Kidney epithelial cell (primary cell): ENCODE measurements at places on chromosomes 6 and 20.

DNA sequence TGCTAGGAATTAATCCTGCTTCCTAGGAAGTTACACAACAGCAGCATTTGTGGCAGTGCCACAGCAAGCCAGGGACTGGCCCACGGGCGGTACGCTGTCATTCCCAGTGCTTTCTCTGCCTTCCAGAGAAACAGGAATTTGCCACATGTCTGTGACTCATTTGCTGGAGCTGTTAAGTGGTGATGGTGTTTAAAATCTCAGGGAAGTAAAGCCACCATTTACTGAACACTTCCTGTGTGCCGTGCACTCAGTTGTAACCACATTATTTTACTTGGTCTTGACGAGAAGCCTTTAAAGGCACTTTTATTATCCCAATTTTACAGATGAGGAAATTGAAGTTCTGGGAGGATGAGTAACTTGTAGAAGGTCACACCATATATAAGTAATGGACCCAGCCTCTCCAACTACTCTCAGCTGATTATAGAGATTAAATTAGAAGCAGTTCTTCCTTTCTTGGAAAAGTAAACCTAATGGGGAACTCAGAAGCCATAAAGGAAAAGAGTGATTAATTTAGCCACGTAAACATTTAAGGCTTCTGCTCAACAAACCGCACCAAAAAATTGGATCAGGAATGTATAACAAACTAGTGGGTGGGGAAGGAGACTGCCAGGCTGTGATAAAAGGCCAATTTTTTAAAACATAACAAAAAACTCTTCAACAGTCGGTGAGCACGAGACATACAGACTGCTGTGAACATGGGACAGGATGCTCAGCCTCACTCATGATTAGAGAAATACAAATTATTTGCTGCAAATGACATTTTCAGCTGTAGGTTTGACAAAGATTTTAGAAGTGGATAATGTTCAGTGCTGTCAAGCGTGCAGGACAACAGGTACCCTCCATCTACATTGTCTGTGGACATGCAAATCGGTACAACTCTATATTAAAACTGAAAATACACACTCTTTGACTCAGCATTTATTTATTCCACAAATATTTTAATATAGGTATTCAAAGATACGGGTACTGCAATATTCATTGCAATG, 311.2 kb downstream of the NRN1 start:
- peak; percentile 84 for DNase-seq

DNA sequence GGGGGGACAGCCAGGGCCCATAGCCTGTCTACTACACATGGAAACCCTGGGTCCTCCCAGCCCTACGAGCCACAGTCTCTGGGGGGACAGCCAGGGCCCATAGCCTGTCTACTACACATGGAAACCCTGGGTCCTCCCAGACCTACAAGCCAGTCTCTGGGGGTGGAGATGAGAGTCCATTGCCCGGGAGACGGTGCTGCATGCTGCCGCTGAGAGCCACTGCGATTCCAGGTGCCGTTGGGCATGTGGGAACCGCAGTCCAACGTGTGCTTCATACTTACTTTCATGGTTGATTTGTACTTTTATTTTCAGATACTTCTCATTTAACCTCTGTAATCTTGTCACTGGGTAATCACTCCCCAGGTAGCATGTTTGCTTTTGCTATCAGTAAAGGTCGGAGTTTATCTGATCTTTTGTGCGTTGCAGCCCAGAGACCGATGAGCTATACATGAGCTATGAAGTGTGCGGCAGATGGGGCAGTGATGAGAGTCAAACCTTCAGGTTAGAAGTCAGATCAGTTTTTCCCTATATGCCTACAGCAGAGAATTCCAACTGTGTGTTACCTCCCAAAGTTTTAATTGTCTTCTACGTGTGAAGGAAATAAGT, 58.2 kb downstream of the SMOC2 start:
- DNase-seq: no peak

DNA sequence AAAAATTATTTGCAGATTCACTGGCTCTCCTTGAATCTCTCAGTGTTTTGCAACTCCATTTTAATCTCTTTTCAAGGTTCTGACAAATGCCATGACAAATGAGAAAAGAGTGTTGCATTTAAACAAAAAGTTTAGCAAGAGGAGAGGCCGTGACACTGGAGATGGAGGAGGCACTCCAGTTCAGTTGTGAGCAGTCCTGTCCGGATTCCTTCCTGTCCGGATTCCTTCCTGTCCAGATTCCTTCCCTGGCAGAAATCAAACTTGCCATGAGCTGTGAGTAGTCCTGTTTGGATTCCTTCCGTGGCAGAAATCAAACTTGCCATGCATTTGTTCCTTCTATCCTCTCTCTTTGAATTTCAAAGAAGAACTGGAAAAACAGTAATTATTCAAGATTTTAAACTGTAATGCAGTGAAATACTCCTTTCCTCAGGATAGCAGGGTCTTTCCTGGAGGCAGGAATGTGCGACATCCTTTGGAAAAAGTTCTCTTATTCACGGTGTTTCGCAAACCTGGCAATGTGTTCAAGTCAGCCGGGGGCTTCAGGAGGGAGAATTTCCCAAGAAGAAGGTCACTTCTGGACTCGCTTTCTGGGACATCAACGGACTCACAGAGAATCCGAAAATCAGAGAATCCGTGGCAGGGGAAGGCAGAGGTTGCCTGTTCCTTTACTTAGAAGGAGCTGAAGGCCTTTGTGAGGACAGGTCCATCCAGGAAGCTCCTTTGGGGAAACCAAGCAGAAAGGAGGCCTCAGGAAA, 48.7 kb upstream of the DACT2 start:
- no peak for DNase-seq

- DNase-seq: no peak
Measured at GRCh38 chr20:36493051-36493800, 48.1 kb upstream of the MYL9 start.

- DNase-seq: no peak
Measured at GRCh38 chr6:36364669-36365479, 22.6 kb downstream of the ETV7 start.

DNA sequence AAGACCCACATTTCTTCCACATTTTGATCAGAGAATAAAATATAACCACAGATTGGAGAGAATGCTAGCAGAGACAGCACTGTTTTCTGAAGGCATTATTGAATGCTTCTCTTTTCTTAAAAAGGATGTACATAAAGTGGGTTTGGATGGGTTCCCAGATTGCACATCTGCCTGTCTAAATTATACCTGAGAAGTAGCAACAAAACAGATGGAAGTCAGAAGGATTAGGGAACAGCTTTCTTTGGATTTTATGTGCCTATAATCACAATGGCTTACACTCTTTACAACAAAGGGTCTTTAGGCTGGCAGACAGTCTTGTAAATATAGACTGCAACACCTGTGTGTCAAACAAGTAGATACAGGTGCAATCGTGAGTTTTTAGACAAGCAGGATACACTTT, 622.2 kb upstream of the MANEA start:
- DNase-seq: no peak
